ENCODE measurements at places on chromosomes 5 and 9. TPM values are rescaled to one million over a fixed set of nuclear protein-coding genes. Genes with fewer than 3 reads are reported as not detected.

The CAVIN4 gene
- 2.0 TPM for total RNA-seq

The PCDH12 gene
- 22.2 TPM for total RNA-seq

- no peak for DNase-seq
Measured at GRCh38 chr5:170709640-170710039, 73.9 kb upstream of the GABRP start.

- DNase-seq: no peak
Measured at GRCh38 chr5:14164164-14165163, 21.3 kb downstream of the TRIO start.

DNA sequence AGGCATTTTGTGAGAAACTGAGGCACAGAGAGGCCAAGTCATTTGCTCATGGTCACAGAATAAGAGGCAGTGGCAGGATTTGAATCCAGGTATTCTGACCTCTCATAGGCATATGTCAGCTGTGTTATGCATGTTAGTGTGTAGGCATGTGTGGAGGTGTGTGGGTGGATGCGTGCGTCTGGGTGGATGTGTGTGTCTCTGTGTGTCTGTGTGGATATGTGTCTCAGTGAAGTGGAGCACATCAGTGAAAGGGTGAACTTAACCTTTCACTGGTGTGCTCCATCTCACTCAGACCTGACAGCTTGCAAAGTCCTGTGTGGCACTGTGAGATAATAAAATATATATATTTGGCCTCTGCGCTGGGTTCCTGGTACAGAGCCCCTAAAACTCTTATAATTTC is 32.0 kb upstream of the SMU1 start:
- no peak for DNase-seq

GRCh38 chr5:53777864-53778618 is 217.6 kb downstream of the NDUFS4 start:
- DNase-seq: no peak

- no peak for DNase-seq
Measured at GRCh38 chr5:19880458-19880857, 107.5 kb downstream of the CDH18 start.

GRCh38 chr9:129262261-129262660 is 84.2 kb upstream of the IER5L start:
- DNase-seq: peak; percentile 83

DNA sequence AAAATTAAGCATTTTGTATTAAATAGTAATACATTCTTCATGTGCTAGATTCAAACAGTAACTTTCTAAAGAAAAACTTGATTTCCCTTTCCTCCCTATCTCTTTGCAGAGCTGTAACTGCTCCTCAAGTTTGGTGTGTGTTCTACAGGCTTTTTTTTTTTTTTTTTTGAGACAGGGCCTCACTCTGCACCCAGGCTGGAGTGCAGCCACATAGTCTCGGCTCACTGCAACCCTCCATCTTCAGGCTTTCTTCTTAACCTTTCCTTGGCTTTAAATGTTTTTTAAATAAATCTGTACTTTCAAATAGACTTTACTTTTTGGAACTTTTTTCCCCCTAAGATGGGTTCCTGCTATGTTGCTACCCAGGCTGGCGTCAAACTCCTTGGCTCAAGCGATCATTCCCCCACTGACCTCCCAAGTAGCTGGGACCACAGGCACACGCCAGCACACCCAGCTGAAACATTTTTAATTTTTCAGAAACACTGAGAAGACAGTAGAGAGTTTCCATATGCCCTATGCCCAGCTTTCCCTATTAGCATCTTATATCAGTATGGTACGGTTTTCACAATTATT is 9.1 kb downstream of the NDFIP1 start:
- DNase-seq: no peak

- no peak for DNase-seq
Measured at GRCh38 chr5:180107005-180107404, 35.4 kb upstream of the RNF130 start.

- DNase-seq: no peak
Measured at GRCh38 chr5:149771216-149771980, 41.3 kb downstream of the PPARGC1B start.

DNA sequence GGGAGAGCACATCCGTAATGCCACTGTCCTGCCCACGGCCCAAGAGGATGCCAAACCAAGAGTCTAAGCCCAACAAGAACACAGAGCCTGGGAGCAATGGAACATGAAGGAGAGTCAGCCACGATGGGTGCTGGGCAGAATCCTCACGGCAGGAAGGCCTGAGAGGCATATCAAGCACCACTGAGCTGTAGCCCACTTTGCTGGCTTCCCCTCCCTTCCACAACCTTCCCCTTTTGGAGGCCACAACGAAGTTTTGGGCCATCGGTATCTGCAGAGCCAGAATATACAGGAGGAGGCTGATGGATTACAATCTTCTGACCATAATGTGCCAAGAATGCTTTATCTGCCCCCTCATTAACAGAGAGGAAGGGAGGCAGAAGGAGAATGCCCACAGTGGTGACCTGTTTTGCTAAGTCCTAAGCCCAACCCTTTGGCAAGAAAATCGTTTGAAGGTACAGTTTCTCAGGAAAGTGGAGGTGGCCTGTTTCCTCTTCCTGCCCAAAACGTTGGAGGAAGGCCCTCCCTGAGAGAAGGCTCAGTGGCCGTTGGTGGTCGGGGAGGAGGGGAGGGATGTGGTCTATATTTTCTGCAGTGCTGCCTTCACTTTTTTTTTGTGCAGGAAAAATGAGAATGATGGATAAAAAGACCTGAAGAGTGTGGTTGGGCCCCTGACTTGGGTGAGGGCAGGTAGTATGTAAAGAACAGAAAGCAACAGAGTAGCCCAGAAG is 26.2 kb downstream of the MACROH2A1 start:
- no peak for DNase-seq

DNA sequence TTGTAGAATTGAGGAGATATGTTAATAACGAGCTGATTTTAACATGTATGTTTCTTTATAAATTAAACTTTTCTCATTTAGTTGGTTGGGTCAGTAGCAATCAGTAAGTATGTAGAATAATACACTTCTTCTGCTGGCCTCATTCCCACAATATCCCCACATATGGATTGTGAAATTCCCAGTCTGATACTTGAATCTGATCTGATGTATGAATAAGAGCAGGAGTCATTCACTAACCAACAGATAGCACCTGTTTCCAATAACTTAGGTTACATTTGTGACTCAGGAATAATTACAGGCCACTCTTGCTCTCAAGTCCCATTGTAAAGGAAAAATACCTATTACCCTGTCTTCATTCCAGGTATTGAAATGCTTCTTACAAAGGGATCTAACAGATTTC is 23.9 kb downstream of the SLC36A1 start:
- no peak for DNase-seq

Data from lung microvascular endothelial cell (primary cell).